Type B pancreatic cell (in vitro differentiated cells): ENCODE measurements at places on chromosomes 1 and 21.

DNA sequence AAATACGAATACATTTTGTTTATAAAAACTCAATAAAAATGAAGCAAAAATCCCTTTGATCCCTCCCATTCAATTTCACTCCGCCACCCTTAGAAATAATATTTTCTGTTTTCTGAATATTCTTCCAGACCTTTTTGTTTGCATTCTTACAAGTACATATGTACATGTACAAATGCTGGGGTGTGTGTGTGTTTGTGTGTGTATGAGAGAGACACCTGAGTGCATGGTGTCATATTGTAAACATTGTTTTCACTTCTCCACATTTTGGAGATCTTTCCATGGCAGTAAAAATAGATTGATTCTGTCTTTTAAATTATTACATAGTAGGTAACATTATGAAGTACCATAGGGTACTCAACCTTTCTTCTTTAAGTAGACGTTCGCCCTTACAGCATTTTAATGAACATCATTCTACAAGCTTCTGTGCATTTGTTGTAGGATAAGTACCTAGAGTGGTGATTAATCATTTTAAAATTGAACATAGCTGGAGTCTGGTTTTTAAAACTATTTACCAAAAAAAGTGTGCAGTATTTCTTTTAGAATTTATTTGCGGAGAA is 1.3 kb upstream of the MPC2 start:
- peak overlapping the region; percentile 95 for H3K4me3 ChIP-seq
- H3K4me1 ChIP-seq, result peaks cover 23% of the 10 kb centered on the region
- no peak for DNase-seq
- peaks cover 4% of the 10 kb centered on the region for H3K36me3 ChIP-seq

GRCh38 chr1:48726557-48727215 is 50.0 kb downstream of the BEND5 start:
- no peaks in the 10 kb centered on the region for H3K4me1 ChIP-seq
- H3K36me3 ChIP-seq, result peaks cover 4% of the 10 kb centered on the region
- H3K4me3 ChIP-seq, result no peak overlapping the region
- DNase-seq, result no peak
- H3K27me3 ChIP-seq, result no peaks in the 10 kb centered on the region

DNA sequence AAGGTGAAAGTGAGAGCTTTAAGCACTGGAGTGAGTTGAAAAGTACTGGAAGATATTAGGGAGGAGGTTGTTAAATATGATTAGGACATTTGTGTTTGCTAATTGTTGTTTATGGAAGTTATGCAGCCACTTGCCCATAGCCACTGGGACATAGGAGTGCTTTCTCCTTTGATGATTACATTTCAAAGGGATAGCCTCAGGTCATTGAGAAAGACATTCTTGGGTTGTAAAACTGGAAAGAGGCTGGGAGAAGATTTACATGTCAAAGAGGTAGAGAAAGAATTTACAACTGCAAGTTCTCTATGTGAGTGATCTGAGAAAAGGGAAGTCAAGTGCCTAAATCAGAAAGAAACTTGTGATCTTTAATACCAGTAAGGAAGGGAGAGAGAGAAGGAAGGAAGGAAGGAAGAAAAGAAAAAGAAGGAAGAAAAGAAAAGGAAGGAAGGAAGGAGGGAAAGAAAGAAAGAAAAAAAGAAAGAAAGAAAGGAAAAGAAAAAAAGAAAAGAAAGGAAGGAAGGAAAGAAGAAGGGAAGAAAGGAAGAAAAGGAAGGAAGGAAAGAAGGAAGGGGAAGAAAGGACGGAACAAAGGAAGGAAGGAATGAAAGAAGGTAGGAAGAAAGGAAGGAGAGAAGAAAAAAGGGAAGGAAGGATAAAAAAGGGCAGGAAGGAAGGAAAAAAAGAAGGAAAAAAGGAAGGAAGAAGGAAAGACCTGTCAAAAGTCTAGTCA is 284.6 kb upstream of the DPYD start:
- peak overlapping the region; percentile 4 for H3K4me3 ChIP-seq
- DNase-seq, result no peak
- peaks cover 3% of the 10 kb centered on the region for H3K27me3 ChIP-seq
- H3K4me1 ChIP-seq, result peaks cover 8% of the 10 kb centered on the region
- H3K27ac ChIP-seq, result no peak overlapping the region

- peak overlapping the region; percentile 95 for H3K4me3 ChIP-seq
- H3K27me3 ChIP-seq, result no peaks in the 10 kb centered on the region
- H3K36me3 ChIP-seq, result peaks cover 3% of the 10 kb centered on the region
- DNase-seq, result no peak
- H3K4me1 ChIP-seq, result peaks cover 23% of the 10 kb centered on the region
- peak overlapping the region; percentile 73 for H3K27ac ChIP-seq
Observed at GRCh38 chr1:52727114-52727586, 897 bp downstream of the ZYG11B start.

- no peak overlapping the region for H3K27ac ChIP-seq
- no peaks in the 10 kb centered on the region for H3K4me1 ChIP-seq
- no peaks in the 10 kb centered on the region for H3K36me3 ChIP-seq
- no peak for DNase-seq
Observed at GRCh38 chr21:27645285-27645684, 678.4 kb upstream of the ADAMTS5 start.

DNA sequence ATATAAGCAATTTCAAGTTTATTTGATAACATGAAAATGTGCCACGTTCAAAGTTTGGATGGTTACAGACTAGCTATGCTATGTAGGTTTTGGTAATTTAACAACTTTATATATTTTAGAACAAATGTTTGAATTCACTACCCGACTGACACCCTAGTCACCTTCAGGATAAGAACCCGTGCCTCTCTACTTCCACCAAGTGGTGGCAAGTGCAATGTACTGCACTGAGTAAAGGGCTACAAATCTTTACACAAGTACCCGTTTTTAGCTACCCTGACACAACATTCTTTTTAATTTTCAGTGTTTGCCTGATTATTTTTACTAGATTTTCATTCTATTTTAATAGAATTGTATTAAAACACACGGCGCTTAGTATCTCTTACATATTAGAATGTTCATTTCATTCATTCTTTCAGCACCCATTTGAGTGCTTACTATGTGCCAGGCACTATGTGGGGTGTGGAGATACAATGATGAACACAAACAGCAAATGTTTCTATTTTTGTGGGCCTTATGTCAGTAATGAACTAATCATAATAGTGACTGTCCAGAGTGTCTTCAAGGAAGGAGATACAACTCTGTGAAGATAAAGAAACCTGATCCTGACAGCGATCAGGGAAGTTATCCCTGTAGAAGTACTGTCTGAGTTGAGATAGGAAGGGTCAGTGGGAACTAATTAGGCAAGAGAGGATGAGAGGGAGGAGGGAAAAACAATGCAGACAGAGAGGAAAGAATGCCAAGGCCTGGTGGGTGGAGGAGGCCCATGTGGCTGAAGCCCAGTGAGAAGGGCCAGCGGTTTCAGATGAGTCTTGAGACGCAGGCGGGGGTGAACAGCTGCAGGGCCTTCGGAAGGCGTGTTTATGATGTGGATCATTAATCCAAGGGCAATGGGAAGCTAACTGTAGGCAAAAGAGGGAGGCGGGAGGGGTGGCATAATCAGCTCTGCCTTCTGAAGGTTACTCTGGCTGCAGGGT is 3.8 kb downstream of the LCA5L start:
- no peak overlapping the region for H3K4me3 ChIP-seq
- DNase-seq, result no peak
- H3K4me1 ChIP-seq, result peaks cover 17% of the 10 kb centered on the region

DNA sequence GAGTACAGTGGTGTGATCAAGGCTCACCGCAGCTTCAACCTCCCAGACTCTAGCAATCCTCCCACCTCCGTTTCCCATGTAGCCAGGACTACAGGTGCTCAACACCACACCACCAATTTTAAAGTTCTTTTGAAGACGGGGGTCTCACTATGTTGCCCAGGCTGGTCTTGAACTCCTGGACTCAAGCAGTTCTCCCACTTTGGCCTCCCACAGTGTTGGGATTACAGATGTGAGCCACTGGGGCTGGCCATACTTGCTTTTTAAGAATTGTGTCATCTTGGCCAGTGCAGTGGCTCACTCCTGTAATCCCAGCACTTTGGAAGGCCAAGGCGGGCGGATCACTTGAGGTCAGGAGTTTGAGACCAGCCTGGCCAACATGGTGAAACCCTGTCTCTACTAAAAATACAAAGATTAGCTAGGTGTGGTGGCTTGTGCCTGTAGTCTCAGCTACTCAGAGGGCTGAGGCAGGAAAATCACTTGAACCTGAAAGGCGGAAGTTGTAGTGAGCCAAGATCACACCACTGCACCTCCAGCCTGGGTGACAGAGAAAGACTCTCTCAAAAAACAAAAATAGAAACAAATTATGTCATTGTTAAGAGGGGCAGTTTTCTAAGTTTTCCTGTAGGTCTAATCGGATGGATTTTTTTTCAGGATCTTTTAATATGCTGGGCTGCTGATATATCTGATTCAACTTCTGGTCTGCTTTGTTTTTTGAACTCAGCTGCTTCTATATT is 18.7 kb downstream of the AK4 start:
- DNase-seq, result no peak
- peak overlapping the region; percentile 32 for H3K4me3 ChIP-seq
- H3K4me1 ChIP-seq, result peaks cover 39% of the 10 kb centered on the region
- no peaks in the 10 kb centered on the region for H3K27me3 ChIP-seq

DNA sequence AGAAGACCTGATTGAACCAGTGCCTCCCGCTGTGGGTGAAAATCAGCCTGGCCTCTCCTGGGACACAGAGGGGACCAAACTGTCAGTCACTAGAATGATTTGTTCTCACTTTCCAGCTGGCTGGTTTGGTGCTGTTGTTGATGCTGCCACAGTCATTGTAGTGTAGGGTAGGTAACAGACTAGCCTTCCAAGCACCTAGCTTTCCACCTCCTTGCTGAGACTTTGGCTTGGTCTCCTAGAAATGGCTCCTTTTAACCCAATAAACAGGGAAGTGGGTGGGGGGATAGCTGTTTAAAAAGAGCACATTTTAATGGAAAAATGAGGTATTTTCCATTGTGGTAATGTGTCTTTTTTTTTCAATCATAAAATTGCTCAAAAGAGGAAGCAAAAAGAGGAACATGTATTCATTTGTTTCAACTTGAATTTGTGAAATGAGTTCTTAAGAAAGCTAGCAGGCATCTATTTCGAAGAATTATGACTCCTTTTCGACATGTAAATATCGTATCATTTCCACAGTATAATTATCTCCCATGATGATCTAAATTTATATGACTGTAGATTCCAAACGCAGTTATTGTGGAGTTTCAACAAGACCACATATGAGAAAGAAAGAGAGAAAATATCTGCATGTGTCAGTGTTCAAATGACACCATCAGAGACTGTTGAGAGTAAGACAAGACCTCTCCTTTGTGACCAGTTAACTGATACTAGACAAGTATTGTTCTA is 190.1 kb downstream of the HLX start:
- no peak overlapping the region for H3K4me3 ChIP-seq
- no peaks in the 10 kb centered on the region for H3K4me1 ChIP-seq
- H3K36me3 ChIP-seq, result no peaks in the 10 kb centered on the region
- DNase-seq, result no peak
- H3K27ac ChIP-seq, result no peak overlapping the region
